Endodermal cell (in vitro differentiated cells): ENCODE measurements at places on chromosomes 12 and 14. TPM values are rescaled to one million over a fixed set of nuclear protein-coding genes. Genes with fewer than 3 reads are reported as not detected.

MAP3K9 gene
- total RNA-seq, result 30.0 and 34.1 TPM in 2 replicates

RNASE7 gene
- not detected in 2 replicates for total RNA-seq

DGKA gene
- total RNA-seq, result 11.1 to 16.0 TPM (median 14.8 TPM) in 3 replicates

GLI1 gene
- 1.1 to 3.4 TPM (median 2.5 TPM) in 3 replicates for total RNA-seq

DNA sequence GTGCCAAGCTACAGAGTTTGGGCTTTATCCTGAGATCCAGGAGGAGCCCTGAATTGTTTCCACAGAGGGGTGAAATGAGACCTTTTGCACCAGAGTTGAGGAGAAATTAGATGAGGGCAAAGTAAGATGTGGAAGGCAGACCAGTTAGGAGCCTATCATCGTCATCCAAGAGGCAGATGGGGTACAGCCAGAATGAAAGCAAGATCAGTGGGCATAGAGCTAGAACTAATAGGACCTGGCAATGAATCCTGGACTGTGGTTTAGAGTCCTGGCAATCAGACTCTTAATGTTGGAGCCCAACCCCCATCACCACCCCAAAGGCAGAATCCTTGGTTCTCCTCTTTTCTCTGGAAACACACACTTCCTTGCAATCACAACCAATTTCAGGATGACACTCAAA lies 166.6 kb upstream of the HMGA2 start:
- DNase-seq, result no peak
- H3K4me3 ChIP-seq, result no peak overlapping the region
- no peak overlapping the region for H3K27ac ChIP-seq
- no peaks in the 10 kb centered on the region for H3K36me3 ChIP-seq

KRT79 gene
- not detected in 3 replicates for total RNA-seq

CD4 gene
- total RNA-seq, result 0.63 to 0.99 TPM (median 0.77 TPM) in 3 replicates

DNA sequence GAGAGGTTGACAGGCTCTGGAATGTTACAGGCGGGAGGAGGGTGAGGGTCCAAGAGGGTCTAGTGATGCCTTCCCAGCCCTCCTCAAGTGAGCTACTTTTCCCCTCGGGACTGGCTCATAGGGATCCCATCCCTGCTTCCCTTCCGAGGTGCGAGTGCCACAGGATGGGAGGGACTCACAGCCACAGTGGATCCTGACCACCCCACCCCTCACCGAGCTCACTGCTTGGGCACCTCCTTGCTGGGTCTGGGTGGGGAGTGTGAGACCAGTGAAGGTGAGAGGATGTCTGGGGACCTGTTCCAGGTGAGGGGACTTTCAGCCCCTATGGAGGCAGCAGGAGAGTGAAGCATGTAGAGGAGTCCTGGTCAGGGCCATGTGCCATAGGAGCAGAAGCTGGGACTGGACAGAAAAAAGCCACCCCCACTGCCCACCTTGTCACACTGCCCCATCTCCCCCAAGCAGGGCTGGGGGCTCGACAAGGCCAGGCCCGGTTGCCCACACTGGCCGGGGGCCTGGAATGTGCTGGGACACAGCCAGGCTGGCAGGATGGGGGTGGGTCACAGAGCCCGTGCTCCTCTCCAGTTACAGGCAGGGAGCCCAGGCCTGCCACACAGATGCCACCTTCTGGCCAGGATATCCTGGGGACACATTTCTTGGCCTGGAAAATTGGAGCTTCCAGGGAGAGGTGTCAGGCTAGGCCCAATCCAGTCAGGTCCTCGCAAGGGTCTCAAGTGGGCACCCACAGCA lies 1.7 kb upstream of the TNS2 start:
- peak overlapping the region; percentile 62 for H3K27ac ChIP-seq
- no peaks in the 10 kb centered on the region for H3K27me3 ChIP-seq
- DNase-seq, result peak; percentile 93
- H3K4me3 ChIP-seq, result no peak overlapping the region
- H3K4me1 ChIP-seq, result peaks cover 39% of the 10 kb centered on the region

SSPN gene
- total RNA-seq, result 1.3 to 2.6 TPM (median 2.3 TPM) in 3 replicates
